ENCODE measurements at places on chromosomes 2 and 18. TPM values are rescaled to one million over a fixed set of nuclear protein-coding genes. Genes with fewer than 3 reads are reported as not detected.

The CDH19 gene
- total RNA-seq: not detected

The NEURL3 gene
- total RNA-seq: not detected

The TWIST2 gene
- 1.7 TPM for total RNA-seq

The IL36A gene
- total RNA-seq: not detected

The CYRIA gene
- 1.0 TPM for total RNA-seq

The KCNG3 gene
- 7.8 TPM for total RNA-seq

The UGT1A9 gene
- not detected for total RNA-seq

The MALL gene
- 1.4 TPM for total RNA-seq

The SERPINB10 gene
- total RNA-seq: not detected

The CNDP1 gene
- not detected for total RNA-seq

The LBX2 gene
- total RNA-seq: 0.12 TPM

The ORC2 gene
- 48.1 TPM for total RNA-seq

The TDRD15 gene
- not detected for total RNA-seq

The EFEMP1 gene
- total RNA-seq: 25.5 TPM

The SPEG gene
- 18.4 TPM for total RNA-seq

The SMYD1 gene
- total RNA-seq: not detected

The DSG2 gene
- total RNA-seq: 50.5 TPM

The ZNF521 gene
- total RNA-seq: 148 TPM

The LOXL3 gene
- 39.1 TPM for total RNA-seq

The PLGLB1 gene
- total RNA-seq: 1.6 TPM

Data from neural progenitor cell (in vitro differentiated cells).